ENCODE measurements at places on chromosomes 1 and 21.
A peak's percentile ranks its signal among the peaks of the same experiment; 100 is the strongest.

DNA sequence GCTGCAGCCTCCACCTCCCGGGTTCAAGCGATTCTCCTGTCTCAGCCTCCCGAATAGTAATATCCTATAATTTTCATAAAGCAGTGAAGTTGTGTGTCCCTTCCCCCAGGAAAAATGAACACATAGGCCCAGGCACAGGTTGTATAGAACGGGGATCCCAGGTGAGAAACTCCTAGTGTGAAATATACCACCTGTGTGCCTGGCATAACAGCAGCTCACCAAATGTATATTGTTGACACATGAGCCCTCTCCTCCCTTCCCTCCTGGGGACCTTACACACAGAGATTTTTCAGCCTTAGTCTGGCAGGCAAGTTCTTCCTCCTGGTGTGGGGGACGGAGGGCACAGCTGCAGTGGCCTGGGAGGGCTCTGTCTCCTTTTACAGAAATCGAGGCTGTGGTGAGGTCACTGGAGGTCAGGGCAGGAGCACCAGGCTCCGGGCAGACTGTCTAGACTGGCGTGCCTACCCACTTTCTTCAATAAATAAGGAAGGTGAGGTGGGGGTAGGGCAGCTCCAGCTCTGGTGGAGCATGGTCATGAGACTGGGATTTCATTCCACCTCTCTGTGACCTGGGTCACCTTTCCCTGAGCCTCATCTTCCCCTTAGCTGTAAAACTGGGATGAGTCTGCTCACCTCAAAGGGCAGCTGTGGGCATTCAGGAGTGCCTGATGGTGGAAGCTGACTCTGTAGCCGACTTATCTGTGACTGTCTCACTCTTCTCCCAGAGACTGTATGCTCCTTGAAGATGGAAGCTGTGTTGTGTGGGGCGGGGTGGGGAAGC, 14.3 kb downstream of the RCC1 start:
- no peak for DNase-seq

DNA sequence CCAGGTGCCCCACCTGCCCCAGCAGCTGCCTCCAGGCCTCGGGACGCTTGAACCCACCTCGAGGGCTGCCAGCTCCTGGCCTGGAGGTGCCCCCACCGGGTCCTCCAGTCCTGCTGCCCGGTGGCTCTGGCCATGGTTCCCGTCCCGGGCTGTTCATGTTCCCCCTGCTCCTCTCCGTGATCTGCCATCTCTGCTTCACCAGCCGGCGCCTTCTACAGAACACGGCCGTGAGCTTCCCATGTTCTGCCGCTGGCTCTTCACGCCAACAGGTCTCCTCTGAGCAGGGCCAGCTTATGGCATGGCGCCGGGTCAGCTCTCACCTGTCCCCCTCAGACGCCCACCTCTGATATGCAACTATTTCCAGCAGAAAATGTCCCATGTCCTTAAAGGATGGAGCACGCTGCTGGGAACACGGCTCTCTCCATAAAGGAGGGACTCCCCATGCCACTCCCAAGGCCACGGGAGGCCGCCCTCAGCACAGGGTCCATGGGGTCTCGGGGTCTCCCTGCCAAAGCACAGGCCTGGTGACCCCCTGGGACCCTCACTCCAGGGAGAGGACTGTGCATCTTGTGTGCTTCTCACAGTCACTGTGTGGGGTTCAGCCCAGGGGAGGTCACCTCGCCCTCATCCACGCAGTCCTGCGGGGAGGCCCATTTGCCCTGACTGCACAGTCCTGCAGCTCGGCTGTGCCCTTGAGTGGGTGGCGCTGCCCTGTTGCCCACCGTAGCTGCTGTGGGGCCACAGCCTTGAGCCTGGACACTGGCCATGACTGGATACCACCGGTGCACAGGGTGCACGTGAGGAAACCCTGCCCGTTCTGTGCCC, 36.7 kb downstream of the COL18A1 start:
- DNase-seq: no peak

GRCh38 chr21:29217818-29218291, 80.9 kb upstream of the BACH1 start:
- peak; percentile 98 for DNase-seq

GRCh38 chr1:51439053-51439452, 80.0 kb downstream of the EPS15 start:
- no peak for DNase-seq

- no peak for DNase-seq
These were observed at the start of gene TFAP2E for GRCh38 chr1:35573198-35574124. TFAP2E (plus strand) TSS chr1:35573314; CDS start chr1:35573578, 264 bp downstream.

GRCh38 chr1:101265684-101266083, 28.9 kb downstream of the S1PR1 start:
- DNase-seq: no peak

GRCh38 chr1:192709544-192709943, 73.6 kb downstream of the RGS13 start:
- no peak for DNase-seq

- DNase-seq: peak; percentile 40
These were observed 30.8 kb downstream of the RNF19B start for GRCh38 chr1:32933742-32934322.

DNA sequence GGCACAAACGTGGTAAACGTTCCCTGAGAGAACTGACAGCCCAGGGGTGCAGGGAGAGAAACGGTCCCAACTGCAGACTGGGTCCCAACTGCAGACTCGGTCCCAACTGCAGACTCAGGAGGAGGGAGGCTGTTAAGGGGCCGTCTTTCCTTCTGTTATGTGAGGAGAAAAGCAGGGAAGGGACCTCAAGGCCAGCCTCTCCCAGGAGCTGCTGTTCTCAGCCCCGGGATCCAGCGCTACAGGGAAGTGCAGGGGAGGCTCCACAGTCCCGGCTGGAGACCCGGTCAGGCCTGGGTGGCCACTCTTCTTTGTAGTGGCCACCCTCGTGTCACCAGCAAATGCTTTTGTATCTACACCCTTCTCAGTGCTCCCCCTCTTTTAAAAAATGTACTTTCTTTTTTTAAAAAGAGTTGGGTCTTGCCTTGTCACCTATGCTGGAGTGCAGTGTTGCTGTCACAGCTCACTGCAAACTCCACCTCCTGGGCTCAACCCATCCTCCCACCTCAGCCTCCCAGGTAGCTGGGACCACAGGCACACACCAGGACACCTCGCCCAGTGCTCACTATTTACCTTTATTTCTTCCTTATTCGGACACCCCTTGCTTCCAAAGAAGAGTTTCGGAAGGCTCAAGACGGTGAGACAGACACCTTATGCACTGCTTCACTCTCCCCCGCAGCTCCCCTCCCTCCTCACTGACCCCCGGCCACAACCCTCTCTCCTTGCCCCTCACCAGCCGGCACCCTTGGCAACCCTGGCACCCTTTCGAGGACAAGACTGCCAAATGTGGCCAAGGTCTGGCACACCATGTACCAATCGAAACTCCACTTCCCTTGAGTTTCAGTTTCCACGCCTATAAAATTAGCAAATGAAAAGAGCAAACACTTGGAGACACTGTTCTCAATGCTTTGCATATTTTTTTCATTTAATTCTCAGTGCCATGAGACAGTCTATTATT, 21.8 kb downstream of the CAPN2 start:
- no peak for DNase-seq

DNA sequence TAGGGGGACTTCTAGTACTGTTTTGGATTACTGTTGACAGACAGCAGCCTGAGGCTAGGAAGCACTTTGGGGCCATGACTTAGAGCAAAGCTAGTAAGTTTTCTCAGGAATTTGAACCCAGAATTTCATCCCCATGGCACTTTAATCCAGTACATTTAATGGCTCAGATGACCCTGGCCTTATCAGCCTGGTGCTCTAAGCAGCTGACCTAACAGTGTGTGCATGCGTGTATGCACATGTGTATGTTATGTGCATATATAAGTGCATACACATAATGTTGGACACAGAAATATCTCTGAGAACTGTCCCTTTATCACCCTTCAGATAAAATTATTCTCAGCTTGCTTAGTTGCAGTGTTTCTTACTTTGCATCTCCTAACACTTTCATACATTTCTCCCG, 115.0 kb downstream of the CLIC6 start:
- DNase-seq: no peak

- no peak for DNase-seq
These were observed 60.5 kb downstream of the KLHDC7A start for GRCh38 chr1:18541046-18541795.

DNA sequence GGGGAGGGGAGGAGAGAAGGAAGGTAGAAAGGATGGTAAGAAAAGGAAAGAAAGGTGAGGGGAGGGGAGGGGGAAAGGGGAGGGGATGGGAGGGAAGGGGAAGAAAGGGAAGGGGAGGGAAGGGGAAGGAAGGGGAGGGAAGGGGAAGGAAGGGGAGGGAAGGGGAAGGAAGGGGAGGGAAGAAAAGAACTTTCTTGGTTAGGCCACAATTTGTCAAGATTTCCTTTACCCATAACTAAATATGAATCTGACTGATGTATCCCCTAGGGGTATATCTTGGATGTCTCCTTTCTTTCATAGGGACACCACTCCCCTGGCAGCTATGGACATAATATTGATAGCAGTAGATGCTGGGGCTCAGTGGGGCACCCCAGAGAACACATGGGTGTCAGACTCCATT, 54.4 kb upstream of the PRELP start:
- no peak for DNase-seq

GRCh38 chr1:87840767-87841166, 512.1 kb downstream of the LMO4 start:
- no peak for DNase-seq

- DNase-seq: peak; percentile 36
These were observed 245.3 kb downstream of the CTH start for GRCh38 chr1:70656361-70656760.

DNA sequence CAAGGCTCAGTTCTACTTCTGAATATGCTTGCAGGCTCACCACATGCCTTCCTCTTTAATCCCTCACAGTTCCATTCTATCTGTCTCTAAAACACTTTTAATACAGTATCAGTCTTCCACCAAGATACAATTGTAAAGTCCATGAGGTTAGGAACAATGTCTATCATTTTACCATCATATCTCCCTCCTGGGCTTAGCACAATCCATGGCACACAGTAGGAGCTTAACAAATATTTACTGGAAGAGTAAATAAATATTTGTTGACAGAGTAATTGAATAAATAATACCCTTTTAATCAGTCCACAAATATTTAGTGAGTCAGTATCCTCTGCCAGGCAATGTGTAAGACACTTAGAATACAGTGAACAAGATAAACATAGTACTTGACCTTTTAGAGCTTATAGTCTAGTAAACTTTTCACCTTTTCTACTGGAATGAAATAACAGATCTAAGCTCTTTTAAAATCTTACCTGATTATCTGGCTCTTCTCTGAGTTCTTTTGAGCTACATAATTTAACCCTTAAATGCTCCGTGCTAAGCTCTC, 12.7 kb upstream of the GADD45A start:
- no peak for DNase-seq

- no peak for DNase-seq
These were observed 5.9 kb downstream of the HMGN2 start for GRCh38 chr1:26478159-26478558.

DNA sequence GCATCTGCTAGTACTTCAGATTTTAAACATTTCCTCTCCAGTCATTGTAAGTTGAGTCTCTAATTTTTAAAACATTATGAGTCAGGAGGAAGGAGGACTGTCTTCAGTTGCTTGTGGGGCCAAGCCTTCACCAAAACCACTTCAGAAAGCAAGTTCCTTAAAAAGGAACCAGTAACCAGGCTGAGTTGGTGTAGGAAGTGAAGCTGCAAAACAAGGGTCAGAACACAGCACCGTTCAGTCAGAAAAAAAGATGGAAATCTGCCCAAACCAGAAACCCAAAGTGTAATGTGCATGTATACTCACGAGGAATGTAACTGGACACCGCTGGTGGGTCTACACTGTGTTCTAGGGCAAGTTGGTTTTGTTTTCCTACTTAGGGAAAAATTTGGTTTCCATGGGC, 402.1 kb downstream of the SETD4 start:
- DNase-seq: peak; percentile 94

- DNase-seq: no peak
These were observed 101.5 kb upstream of the TMEM51 start for GRCh38 chr1:15051882-15052528.

- DNase-seq: no peak
These were observed 10.7 kb downstream of the AK5 start for GRCh38 chr1:77292551-77292950.

DNA sequence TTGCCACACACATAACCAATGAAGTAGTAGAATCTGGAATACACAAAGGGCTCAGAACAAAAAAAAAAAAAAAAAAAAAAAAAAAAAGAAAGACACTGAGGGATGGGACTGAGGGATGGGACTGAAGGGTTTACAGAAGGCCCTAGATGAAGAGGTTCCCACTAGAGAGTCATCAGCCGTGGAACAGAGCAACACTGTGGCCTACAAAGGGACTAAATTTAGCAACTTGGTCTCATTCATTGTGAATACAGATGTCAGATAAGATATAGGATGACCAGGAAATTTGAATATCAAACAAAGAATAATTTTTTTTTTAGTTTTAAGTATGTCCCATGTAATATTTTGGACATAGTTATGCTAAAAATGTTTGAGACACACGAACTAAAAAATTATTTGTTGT, 62.1 kb downstream of the GLUL start:
- DNase-seq: no peak

- peak; percentile 25 for DNase-seq
These were observed 6.9 kb downstream of the TMEM81 start for GRCh38 chr1:205077158-205077933.

DNA sequence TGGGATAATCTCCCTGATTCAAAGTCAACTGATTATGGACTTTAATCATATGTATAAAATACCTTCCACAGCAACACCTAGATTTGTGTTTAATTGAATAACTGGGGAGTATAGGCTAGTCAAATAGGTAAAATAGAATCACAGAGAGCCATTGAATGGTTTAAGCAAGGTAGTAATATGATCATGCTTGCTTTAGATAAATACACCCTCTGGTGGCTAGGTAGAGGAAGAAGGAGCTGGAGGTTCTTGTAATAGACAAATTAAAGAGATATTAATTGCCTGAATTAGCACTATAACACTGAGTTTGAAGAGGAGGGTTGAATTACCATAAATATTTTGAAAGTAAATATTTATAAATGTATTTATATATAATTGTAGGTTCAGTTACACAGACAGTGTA, 40.3 kb downstream of the DIRAS3 start:
- peak; percentile 47 for DNase-seq

DNA sequence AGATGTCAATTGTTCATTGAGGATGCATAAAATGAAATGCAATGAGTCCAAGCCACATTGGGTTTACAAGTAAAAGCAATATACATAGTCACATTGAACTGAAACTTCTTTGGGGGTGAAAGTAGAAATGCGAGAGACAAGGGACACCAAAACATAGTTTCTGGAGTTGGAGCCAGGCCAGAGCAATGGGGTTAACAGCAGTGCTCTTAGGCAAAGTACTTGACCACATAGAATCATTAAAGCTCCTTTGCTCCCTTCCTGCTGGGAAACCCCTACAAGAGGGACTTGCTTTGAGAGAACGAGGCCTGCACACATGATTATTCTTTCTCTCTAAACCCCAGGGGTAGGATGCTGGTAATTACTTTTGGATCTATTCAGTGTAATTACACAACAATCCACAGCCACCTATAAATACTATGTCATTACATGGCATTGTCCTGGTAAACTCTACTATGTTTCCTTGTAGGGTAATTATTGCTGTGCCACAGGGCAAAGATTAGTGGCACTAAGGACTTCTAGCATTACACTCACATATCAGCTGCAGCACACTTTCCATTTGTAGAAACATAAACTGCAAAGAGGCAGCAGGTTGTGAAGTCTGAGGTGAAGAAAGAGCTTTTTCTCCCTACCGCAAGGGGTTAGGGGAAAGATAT, 421.6 kb upstream of the PBX1 start:
- DNase-seq: no peak

GRCh38 chr1:109425391-109426280, 612 bp downstream of the PSMA5 start:
- no peak for DNase-seq

Measured in fibroblast of upper back skin (primary cell).